ENCODE measurements at places on chromosomes 5 and 9.
A peak's percentile ranks its signal among the peaks of the same experiment; 100 is the strongest.

- DNase-seq = no peak
These were observed 699.0 kb downstream of the BRINP1 start for GRCh38 chr9:118670011-118670953.

DNA sequence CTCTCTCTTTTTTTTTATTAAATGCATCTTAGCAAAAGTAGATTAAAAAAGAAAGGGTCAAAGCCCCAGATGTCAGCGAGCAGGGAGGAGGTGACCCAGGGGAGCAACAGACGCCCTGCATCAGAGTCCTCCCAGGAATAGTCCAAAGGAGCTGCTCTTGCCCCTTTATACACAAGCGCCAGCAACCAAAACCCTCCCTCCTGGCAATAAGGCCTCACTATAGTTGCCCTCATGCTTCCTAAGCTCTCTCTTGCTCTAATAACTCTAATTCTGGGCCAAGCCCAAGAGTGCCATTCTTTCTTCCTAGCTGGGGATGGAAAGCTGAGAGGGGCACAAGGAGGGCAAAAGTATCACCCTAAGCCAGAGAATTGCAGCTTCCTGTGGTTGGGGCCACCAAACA is 26.3 kb downstream of the PCDHGC5 start:
- no peak for DNase-seq

DNA sequence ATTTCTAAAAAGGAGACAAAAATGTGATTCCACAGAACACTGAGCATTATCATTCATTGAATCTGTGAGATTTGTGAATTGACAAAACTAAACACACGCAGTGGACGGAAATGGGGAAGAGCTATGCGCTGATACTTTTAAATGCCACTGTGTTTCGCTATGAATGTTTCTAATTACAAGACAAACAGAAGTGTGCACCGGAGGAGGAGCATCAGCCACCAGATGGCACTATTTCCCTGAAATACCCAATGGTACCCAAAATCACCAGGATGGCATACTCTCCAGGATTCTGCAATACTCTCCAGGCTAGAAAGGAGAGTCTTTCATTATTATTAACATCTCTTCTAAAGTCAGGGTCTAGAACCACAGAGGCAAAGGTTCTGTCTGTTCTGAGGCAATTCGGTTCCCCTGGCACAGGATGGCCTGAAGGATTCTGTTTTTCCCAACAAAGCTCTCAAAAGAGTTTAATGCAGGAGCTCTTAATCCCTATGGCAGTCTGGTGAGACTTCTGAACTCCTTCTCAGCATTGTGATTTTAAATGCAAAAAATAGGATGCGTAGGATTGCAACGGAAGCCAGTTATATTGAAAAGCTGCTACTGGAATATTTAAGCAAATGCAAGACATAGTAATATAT is 13.8 kb upstream of the PUM3 start:
- DNase-seq = peak; percentile 79

GRCh38 chr5:79509244-79509885 is 4.6 kb downstream of the HOMER1 start:
- no peak for DNase-seq

- DNase-seq = peak; percentile 78
These were observed 42.8 kb downstream of the CAMSAP1 start for GRCh38 chr9:135864447-135865049.

GRCh38 chr5:95620870-95621838 is 1.3 kb downstream of the GPR150 start:
- peak; percentile 64 for DNase-seq

DNA sequence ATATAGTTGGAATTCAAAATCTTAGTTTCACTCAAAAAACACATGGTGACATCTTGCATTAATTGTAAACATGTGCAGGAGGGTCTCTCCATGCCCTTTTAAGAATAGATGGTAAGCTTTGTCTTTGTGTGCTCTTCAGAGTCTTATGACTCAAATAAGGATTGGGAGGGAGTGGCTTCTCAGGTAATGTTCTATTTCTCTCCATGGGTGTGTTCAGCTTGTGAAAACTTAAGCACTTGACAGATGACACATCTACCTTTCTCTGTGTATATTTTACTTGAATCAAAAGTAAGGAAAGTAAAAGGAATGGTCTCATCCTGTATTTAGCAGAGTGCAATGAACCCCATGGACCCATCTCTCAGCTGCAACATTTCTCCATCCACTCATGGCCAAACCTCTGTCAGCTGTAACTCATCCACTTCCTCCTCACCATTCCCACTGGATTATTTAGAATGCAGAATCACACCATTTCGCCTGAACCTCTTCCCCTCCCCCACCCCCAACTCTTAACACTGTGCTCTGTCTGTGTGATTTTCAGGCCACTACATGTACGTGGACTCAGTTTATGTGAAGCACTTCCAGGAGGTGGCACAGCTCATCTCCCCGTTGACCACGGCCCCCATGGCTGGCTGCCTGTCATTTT is 82.1 kb downstream of the MAMDC2 start:
- no peak for DNase-seq

DNA sequence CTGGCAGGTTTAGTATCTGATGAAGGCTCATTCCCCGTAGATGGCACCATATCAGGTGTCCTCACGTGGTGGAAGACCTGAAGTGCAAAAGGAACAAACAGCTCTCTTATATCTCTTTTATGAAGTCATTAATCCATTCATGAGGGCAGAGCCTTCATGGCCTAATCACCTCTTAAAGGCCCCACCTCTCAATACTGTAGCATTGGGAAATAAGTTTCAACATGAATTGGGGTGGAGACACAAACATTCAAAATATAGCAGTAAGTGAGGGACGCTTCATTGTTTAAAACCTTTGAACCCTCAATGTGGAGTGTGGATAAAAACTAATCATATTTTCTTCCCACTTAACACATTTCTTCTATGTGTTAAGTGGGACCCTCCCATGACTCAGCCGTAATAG is 489.4 kb upstream of the WWC1 start:
- no peak for DNase-seq

GRCh38 chr9:104143550-104143910 is 49.4 kb downstream of the SMC2 start:
- DNase-seq = no peak

GRCh38 chr9:16138561-16139491 is 586.0 kb downstream of the CCDC171 start:
- DNase-seq = no peak

- no peak for DNase-seq
These were observed at the start of gene GABRA6 for GRCh38 chr5:161685461-161685860. TSS of gene GABRA6 (plus strand) at chr5:161685721. CDS start at chr5:161685990, 269 bp downstream.

GRCh38 chr9:76403352-76403751 is 9.1 kb upstream of the RFK start:
- DNase-seq = peak; percentile 31

DNA sequence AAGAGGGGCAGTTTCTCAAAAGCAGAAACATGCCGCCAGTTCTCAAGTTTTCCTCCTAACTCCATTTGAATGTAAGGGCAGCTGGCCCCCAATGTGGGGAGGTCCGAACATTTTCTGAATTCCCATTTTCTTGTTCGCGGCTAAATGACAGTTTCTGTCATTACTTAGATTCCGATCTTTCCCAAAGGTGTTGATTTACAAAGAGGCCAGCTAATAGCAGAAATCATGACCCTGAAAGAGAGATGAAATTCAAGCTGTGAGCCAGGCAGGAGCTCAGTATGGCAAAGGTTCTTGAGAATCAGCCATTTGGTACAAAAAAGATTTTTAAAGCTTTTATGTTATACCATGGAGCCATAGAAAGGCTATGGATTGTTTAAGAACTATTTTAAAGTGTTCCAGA is 142.8 kb downstream of the NTRK2 start:
- DNase-seq = no peak

DNA sequence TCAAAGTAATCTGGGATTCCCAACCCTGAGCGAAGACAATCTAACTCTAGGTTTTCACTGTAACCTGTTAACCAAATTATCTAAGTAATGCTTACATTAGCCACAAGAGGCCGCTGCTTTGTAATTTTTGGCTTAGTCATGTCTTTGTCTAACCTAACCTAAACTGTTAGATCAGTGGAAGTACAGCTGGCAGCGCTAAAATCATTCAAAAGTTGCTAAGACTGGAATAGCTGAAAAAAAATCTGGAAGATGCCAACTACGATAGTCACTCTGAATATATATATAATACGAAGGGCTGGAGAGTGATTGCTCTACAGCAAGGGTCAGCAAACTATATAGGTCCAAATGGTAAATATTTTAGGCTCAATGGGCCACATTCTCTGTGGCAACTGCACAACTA is 60.2 kb downstream of the FBXO38 start:
- peak; percentile 54 for DNase-seq

DNA sequence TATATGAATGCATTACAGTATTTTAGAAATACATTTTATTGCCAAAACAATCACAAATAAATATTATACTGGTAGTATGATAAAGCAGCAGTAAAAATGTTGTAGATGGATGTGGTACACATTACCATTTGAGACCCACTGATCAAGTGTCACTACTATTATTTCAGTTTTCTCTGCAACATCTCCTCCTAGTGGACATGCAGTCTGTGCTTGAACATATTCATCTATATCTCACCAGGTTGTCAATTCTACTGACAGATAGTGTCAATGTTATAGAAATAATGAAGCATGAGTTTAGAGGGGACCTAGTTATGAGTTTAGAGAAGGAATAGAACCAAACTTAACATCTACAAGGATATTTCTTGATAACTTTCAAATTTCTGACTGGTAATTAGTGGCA is 39.2 kb upstream of the ELOVL7 start:
- DNase-seq = no peak

DNA sequence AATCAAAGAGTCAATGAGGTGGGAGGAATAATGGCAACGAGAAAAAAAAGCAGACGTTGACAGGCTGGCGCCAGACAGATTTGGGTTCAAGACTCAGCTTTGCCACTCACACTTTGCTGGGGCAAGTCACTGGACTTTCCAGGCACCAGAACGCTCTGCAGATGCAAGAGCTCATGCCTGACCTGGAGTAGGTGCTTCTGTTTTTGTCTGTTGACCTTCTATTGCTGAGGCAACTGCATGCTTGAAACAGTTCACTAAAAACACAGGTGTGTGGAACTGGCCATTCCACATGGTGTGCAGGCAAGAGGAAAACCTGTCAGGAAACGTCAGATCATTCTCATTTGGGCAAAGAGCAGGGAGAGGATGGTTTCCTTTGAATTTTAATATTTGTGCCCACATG is 161.2 kb upstream of the SMIM23 start:
- DNase-seq = no peak

- no peak for DNase-seq
These were observed 11.3 kb downstream of the MSX2 start for GRCh38 chr5:174735498-174736330.

- no peak for DNase-seq
These were observed 587.0 kb upstream of the GRAMD2B start for GRCh38 chr5:125836256-125836655.

DNA sequence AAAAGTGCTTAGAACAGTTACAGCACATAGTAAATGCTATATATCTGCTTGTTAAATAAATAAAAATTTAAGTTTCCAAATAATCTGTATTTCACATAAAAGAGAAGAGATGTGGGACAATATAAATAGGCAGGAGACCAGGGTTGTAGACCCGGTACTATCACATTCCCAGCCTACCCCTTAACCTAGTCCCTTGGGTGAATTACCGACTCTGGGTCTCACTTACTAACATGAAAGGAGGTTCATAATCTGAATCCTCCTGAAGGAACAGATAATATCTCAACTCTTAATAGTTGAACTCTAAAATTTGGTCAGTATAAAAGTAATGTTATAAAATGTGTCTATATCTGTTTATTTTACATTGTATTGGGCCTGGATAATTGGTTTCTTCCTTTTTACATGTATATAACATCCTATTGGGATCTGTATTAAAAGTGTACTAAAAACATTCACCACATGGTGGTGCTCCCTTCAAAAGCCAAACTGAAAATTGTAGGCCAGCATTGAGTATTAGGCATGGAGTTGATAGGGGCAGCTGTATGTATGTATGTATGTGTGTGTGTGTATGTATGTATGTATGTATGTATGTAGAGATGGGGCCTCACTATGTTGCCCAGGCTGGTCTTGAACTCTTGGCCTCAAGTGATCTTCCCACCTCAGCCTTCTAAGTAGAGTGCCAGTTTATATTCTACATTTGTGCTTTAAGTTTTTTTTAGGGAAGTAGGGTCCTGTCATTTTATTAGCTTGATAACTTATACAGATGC is 64.2 kb upstream of the ABL1 start:
- DNase-seq = no peak

DNA sequence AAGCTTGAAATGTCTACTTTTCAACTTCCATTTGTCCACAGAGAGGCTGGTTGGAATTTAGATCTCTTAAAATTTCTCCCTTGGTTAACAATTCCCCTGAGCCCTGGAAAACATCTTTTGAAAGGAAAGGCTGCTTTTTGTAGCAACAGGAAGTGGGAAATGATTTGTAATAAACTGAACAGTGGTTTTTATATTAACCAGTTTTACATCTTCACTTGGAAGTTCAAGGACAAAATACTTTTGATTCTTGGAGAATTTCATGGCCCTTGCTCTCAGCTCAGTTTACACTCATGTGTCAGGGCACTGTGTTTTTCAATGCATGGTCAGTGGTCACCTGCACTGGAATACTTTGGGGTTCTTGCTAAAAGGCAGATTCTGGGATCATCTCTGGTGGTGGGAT is 9.9 kb downstream of the MLANA start:
- DNase-seq = no peak

DNA sequence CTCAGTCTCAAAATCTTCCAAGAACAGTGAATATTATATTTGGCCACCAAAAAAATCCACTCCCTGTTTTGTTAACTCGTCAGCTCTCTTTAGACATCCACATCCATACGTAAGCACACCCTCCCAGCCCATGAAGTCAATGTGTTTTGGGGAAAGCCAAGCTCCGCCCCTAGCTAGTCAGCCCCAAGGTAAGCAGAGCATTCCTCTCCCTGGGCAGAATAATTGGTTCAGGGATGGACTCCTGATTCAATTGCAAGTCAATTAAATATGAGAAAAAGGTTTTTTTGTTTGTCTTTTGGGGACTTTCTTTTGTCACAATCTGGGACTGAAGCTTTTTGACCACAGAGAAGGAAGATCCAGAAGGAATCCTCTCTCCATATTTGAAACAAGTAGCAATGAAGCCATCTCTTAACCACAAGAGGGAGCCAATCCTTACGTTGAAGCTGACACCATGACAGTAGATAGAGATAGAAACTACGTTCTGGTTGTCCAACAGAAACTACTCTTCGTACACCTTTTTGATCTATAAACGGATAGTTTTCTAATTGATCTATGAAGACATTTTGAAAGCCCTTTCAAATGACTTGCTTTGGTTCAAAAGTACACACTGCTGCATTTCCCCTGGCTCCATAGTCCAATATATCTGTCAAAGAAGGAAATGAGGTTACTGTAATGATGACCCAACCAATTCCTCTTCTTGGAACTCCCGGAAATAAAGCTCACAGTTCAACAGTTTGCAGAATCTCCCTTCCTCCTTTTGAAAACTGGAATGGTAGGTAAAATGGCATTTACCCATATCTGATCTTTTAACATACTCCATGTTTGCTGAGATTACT is 166.4 kb downstream of the TLE1 start:
- DNase-seq = no peak

GRCh38 chr5:102380174-102380573 is 84.1 kb upstream of the SLCO4C1 start:
- no peak for DNase-seq

All from activated naive CD4-positive, alpha-beta T cell treated with anti-CD3 and anti-CD28 coated beads, Interleukin-2, amount 10 ng/mL, durations not matched to agents 7 days and 5 days (primary cell).